CD4-positive, alpha-beta T cell treated with Interferon alpha-2 for 1 hour (primary cell): ENCODE measurements at places on chromosomes 7 and 10.

DNA sequence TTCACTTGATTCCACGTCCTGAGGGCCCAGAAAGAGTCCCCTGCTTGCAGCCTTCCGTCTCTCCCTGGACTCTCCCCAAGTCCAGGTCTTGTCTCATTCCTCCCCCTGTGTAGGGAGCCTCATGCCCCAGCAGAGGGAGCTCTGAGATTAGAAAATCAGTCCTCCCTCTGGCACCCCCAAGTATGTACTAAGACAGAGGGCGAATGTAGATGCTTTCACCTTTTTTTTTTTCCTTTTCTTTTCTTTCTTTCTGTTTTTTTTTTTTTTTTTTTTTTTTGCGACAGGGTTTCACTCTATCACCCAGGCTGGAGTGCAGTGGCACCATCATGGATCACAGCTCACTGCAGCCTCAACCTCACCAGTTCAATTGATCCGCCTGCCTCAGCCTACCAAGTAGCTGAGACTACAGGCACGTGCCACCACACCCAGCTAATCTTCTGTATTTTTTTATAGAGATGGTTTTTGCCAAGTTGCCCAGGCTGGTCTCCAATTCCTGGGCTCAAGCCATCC is 10.3 kb downstream of the SFXN3 start:
- DNase-seq: peak; percentile 87

- no peak for DNase-seq
These were observed 43.6 kb downstream of the KLHDC10 start for GRCh38 chr7:130113887-130114286.

GRCh38 chr7:150736864-150737263 is 354 bp upstream of the GIMAP5 start:
- no peak for DNase-seq

GRCh38 chr7:12731775-12732174 is 44.3 kb downstream of the ARL4A start:
- no peak for DNase-seq

DNA sequence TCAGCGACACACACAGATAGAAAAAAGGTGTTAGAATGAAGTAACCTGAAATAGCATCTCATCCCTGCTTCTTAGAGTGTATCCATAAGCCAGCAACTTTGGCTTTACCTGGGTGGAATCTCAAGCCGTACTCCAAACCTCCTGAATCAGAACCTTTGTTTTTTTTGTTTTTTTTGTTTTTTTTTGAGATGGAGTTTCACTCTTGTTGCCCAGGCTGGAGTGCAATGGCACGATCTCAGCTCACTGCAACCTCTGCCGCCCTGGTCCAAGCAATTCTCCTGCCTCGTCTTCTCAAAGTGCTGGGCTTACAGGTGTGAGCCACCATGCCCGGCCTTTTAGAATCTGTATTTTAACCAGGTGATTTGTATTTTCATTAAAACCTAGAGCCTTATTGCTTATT is 9.0 kb downstream of the NRBF2 start:
- DNase-seq: no peak

GRCh38 chr10:72885953-72886352 is 7.6 kb upstream of the OIT3 start:
- no peak for DNase-seq

GRCh38 chr7:78066599-78066998 is 268.0 kb downstream of the PHTF2 start:
- no peak for DNase-seq

DNA sequence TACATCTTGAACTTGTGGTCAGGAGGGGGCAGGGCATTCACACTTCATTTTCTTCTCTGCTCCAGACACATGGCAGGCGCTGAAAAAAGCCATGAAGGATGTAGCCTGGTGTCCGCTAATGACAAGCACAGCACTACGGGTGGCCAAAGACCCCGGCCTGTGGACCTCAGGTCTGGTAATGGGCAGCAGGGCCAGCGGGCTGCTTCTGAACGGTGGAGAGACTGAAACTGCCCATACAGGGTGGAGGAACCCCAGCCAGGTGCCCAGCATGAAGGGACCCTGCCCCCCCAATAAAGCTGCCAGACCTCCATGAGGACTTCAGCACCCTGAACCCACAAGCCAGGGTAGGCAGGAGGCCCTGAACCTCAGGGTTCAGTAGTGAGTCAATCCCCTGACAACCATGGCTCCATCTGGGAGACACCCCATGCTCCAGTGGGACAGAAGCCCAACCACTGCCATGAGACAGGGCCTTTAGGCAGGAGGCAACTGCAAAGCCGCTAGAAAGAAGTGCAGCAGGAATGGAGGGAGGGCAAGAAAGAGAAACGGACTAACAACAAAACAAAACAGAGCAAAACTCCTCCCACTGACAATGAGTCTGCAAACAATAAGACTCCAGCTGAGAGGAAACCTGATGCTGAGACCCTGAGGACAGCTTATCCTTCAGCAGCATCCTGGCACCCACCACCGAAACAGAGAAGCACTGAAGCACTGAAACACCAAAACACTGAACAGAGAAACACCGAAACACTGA is 140.2 kb upstream of the PPP2R2D start:
- DNase-seq: no peak

- DNase-seq: no peak
These were observed 23.5 kb upstream of the MEOX2 start for GRCh38 chr7:15709978-15710377.

DNA sequence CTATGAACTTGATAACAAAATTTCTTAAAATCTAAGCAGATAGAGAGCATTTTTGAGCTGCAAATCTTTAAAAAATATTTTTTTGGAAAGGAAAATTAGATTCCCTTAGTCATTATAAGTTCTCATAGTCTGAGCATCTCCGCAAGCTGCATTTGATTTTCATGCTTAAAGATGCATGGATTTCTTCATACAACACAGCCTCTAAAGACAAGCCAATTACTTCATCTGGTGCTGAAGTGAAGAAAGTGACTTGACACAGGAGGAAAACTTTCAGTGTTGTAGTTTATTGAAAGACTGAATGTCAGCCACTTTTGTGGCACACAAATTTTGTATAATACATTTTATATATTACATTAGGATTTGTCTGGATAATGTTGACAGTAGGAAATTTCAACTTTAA is 22.5 kb downstream of the SEMA3D start:
- no peak for DNase-seq

GRCh38 chr7:90933984-90934383 is 330.2 kb upstream of the FZD1 start:
- DNase-seq: no peak

- DNase-seq: no peak
These were observed 235.9 kb downstream of the SLC25A13 start for GRCh38 chr7:96085953-96086352.

GRCh38 chr7:42720012-42720411 is 191.9 kb downstream of the C7orf25 start:
- no peak for DNase-seq

DNA sequence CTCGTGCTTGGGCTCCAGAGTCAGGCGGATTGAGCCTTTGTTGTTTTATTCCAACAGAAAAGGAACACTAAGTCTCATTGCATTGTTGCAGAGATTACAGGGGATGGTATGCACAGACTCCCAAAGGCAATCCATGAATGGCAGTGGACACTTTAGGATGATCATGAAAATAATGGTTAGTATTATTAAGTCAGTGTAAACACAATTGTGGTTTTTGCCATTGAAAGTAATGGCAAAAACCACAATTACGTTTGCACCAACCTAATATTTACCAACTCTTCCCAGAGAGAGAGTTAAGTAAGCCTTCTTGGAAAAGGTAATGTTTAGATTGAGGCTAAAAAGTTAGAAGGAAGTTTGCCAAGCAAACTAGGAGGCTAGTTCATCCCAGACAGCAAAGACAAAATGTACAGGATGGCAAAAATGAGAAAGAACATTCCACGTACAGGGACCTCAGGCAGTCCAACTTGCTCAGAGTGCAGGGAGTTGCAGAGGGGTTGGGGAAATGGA is 72.9 kb upstream of the AMPH start:
- no peak for DNase-seq

DNA sequence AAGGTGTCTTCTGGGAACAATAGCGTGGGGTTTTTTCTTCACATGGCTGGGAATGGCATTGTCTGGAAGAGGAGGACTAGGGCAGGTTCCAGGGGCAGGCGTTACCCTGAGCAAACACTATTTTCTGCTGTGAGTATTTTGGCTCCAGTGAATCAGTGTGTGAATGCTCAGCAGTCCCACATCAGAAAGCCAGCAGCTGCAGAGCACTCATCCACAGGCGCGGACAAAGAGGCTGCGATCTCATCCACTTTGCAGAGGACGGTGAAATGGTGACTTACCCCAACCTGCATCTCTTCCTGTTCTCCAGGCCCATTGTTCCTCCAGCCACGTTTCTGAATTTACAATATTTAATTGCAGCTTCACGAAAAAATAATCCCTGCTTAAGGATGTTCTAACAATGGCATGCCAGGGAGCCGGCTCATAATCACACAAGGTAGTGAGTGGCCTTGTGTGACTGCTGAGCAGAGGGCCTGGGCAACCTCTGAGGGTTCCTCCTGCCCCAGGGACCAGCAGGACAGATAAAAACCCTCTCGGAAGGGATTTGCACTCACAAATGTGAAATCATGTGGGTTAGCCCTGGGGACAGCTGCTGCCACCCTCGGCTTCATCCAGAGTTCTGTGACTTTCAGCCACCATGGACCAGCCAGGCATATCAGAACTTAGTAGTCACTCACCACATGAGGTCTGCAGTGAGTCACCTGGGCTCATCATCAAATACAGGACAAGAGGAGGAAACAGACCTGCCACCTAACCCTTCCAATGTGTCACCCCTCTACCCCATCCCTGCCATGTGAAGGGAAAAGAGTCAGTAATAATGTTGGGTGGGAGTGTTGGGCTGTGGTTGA is 65.0 kb upstream of the EN2 start:
- DNase-seq: no peak

- peak; percentile 62 for DNase-seq
These were observed 8.0 kb downstream of the RSU1 start for GRCh38 chr10:16809074-16809718.

- no peak for DNase-seq
These were observed 19.7 kb upstream of the LAMB4 start for GRCh38 chr7:108149908-108150307.

GRCh38 chr7:918118-918425 is 36.4 kb downstream of the ADAP1 start:
- DNase-seq: no peak

- DNase-seq: no peak
These were observed 7.1 kb upstream of the RBM20 start for GRCh38 chr10:110636932-110637557.

DNA sequence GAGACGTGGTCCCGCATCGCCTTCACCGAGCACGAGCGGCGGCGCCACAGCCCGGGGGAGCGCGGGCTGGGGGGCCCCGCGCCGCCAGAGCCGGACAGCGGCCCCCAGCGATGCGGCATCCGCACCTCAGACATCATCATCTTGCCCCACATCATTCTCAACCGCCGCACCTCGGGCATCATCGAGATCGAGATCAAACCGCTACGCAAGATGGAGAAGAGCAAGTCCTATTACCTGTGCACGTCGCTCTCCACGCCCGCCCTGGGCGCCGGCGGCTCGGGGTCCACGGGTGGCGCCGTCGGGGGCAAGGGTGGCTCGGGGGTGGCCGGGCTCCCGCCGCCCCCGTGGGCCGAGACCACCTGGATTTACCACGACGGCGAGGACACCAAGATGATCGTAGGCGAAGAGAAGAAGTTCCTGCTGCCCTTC is 737 bp downstream of the CNNM2 start:
- peak; percentile 32 for DNase-seq

- no peak for DNase-seq
These were observed 28.4 kb upstream of the FOXL3 start for GRCh38 chr7:261341-262250.

GRCh38 chr10:132245056-132245455 is 58.3 kb downstream of the DPYSL4 start:
- DNase-seq: no peak

- DNase-seq: no peak
These were observed 132.9 kb downstream of the ATXN7L1 start for GRCh38 chr7:105743351-105744090.

DNA sequence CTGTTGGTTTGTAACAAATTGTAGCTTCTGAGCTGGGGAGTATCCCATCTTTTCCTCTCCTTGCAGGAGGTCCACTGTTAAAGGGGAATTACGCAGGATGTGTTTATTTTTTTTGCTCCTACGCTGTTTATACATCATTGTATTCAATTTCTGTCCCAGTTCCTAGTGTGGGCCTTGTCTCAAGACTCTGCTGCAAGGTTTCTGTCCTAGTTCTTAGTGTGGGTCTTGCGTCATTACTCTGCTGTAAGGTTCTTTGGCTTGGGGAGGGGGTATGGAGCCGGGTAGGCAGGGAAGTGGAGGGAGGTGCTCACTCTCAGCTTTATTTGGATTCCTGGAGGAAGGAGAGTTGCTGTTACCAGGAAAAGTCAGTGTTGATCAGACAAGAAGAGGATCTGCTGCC is 64.0 kb upstream of the TRIM8 start:
- no peak for DNase-seq

DNA sequence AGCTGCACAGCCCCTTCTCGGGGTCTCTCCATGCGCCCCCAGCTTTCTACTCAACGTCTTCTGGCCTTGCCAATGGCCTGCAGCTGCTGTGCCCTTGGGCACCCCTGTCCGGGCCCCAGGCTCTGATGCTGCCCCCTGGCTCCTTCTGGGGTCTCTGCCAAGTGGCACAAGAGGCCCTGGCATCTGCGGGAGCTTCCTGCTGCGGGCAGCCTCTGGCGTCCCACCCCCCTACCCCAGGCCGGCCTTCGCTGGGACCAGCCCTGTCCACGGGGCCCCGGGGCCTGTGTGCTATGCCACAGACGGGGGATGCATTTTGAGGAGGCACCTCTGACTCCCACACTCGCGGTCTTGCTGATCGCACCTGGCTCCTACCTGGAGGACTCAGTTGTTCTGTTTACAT is 2.3 kb downstream of the VENTX start:
- DNase-seq: no peak

DNA sequence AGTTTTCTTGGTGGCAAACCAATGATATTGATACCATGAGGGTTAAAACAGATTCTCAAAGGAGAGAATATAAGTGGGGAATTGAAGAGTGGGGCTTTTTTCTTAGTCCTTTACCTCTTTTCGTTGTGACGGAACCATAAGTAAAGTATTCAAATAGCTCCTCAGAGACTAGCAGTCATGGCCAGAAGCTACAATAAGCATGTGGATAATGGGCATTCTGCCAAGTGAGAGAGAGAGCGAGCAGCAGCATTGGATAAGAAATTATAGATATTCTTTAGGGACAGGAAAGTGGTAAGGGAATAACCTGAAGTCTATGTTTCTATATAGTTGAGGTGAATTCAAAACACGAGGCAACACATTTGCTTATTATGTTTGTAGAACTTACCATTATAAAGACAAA is 235.1 kb downstream of the SEMA3E start:
- no peak for DNase-seq

GRCh38 chr10:48939790-48940325 is at the start of gene LRRC18:
LRRC18 (minus strand) TSS chr10:48939840; CDS start chr10:48914155, 25,685 bp downstream.
- no peak for DNase-seq

GRCh38 chr7:134939136-134939535 is 47.2 kb upstream of the AGBL3 start:
- no peak for DNase-seq
